ENCODE measurements at places on chromosomes 7 and 10.

- no peak for DNase-seq
These were observed 34.4 kb upstream of the CABCOCO1 start for GRCh38 chr10:61628151-61628874.

GRCh38 chr10:110008518-110009339 lies 945 bp downstream of the ADD3 start:
- peak; percentile 11 for DNase-seq

GRCh38 chr7:47803846-47804245 lies 144.4 kb downstream of the PKD1L1 start:
- no peak for DNase-seq

- DNase-seq: no peak
These were observed 18.8 kb upstream of the GNA12 start for GRCh38 chr7:2862831-2863361.

- DNase-seq: no peak
These were observed 1.3 kb downstream of the TYSND1 start for GRCh38 chr10:70145166-70145665.

DNA sequence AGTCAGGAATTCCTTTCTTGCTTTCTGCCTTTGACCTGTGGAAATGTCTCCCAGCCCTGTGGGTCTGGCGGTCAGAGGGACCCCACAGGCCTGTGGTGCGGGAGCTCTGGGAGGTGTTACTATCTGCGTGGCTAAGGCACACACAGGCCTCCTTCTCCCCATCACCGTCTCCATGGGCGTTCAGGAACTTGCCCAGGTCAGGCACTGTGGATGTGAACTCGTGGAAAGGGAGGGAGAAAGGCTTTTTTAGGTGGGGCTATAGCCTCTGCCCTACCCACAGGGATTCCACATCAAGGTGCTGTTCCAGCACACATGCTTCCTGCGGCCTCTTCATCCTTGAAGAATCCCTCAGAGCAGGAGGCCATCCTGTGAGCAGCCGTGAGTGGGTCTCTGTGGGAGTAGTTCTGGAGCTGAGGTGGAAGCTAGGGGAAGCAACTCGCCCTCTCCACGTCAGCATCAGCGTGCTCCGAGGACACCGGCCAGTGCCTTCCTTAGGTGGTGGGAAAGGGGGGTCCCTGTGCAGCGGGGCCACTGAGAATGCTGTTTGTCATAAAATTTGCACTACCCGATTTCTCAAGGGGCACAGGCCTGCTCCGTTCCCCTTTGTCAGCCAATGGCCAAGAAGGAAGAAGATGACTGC lies 7.5 kb upstream of the ATP6V0E2 start:
- DNase-seq: no peak

GRCh38 chr10:115167751-115168150 lies 74.6 kb downstream of the ATRNL1 start:
- DNase-seq: no peak

DNA sequence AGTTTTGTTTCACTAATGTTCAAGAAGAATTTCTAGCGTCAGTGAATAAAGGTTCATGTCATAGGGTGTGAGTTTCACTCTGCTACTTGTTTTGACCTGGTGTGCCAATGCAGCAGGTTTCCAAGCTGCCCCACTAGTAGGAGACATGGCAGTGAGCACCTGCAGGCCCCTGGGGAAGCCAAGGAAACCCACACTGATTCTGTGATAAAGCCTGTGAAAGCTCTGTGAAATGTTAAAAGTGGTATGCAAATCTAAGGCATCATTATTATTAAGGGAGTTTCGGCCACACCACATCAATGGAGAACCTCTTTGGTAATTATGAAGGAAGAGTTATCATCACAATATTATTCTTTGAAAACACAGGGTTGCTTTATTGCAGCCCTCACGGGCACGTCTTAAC lies 46.4 kb downstream of the ABCB5 start:
- DNase-seq: no peak

DNA sequence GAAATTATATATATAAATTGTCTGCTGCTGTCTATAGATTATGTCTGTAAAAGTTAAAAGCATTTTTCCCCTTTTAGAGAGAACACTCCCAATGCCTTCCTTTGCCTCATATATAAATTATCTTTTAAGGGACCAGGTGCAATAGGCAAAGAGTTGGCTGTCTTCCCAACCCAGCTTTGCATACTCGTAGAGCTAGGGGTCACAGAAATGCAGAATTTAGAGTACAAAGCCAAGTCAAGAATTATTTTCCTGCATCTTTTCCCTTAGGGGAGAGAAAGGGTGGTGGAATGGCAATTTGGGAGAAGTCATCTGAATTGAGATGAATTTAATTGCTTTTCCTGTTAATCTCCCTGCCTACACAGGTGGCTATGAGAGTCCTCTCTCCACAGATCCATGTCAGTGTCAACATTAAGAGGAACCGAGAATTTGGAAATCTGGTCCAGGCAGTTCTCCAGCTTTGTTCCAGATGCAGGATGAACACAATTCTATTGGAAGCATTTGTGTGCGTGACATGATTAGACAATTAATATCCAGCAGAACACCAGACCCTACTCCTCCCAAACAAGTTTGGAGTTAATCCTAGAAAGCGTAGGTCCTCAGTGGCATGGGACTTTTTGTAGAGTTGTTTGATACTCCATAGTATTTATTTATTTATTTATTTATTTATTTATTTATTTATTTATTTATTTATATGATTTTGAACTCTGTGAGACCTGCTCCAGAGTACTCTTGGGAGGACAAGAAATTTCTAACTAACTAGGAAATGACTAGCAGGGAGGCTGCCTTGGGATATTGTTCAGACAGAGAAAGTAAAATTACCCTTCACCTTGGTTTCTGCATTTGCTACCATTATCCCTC lies 80.3 kb upstream of the SKAP2 start:
- DNase-seq: no peak

DNA sequence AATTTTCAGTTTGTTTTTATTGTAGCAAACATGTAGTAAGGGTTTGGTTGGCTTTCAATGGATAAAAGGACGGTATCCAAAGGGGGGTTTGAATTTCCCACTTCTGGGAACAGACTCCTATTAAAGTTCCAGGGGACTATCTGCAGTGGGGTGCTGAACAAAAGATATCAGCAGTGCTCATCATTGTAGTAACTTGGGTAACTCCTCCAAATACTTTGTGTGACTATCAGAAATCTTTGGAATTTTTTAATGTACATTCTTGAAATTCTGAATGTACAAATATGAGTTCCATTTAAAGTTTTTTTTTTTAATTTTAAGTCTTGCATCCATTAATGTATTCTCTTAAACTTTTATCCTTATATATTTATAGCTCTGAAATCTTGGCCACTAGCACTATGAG lies 42.1 kb downstream of the CYP51A1 start:
- no peak for DNase-seq

- no peak for DNase-seq
These were observed 183.6 kb downstream of the LRRC4 start for GRCh38 chr7:127847641-127848040.

DNA sequence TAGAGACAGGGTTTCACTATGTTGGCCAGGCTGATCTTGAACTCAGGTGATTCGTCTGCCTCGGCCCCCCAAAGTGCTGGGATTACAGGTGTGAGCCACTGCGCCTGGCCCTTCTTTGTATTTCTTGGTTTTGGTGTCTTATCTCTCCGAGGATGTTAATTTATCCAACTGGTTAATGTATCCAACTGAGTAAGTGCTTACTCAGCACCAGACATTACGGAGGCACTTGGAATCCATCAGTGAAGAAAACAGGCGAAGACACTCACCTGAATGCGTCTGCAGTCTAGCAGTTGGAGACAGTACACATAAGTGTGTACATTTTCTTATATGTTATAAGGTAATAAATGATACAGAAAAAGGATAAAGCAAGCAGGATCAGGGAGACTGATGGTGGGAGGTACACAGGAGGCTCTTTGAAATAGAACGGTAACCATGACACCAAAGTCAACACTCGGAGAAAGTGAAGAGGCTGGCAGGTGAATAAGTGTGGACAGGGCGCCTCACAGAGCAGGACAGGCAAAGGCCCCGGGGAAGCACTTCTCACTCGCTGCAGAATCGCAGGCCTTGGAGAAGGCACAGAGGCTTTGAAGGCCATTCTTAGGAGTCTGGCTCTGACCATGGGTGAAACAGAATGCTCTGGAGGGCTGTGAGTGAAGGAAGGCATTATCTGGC lies 73.1 kb downstream of the LANCL2 start:
- DNase-seq: peak; percentile 41

- DNase-seq: no peak
These were observed 29.7 kb downstream of the RAMP3 start for GRCh38 chr7:45187089-45187945.

DNA sequence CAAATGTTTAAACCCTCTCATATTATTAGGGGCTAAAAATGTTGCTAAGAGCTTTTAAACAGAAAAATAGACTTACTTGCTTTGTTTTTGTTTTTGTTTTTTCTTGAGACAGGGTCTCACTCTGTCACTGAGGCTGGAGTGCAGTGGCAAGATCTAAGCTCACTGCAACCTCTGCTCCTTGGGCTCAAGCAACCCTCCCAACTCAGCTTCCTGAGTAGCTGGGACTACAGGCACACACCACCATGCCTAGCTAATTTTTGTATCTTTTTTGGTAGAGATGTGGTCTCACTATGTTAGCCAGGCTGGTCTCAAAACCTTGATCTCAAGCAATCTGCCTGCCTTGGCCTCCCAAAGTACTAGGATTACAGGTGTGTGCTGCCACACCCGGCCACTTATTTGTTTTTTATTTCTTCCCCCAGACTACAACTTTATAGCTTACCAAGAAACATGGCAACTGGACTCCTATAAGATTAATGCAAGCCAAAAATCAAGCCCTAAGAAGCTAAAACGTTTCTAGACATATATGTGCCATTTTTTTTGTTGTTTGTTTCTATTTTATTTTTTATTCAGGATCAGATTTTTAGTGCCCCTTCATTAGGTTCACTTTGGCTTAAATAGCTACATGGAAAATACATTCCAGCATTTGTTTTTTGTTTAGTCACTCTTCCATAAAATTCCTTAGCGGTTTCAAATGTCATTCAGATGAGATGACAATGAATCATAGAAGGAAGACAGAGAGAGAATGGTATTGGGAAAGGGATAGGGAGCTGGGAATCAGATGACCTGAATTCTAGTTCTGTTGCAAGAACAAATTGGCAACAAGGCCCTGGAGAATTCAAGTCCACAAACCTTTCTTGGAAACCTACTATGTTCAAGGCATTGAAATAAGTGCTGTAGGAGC lies 163.4 kb upstream of the MKLN1 start:
- no peak for DNase-seq

DNA sequence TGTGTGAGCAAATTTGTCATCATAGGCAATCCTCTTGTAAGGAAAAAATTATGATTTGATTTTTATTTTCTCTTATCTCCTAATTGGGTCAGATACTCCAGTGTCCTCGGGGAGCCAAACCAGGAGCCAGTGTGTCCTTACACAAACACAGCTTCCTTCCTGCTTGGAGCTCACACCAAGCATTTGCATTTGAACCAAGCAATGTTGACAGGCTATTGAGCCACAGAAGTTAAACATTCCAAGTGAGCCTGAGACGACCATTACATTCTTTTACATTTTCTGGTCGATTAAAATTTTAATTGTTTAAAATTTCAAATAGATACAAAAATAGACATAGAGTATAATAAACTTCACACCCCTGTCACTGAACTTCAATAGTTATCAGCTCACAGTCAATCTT lies 194.8 kb downstream of the CFTR start:
- no peak for DNase-seq

DNA sequence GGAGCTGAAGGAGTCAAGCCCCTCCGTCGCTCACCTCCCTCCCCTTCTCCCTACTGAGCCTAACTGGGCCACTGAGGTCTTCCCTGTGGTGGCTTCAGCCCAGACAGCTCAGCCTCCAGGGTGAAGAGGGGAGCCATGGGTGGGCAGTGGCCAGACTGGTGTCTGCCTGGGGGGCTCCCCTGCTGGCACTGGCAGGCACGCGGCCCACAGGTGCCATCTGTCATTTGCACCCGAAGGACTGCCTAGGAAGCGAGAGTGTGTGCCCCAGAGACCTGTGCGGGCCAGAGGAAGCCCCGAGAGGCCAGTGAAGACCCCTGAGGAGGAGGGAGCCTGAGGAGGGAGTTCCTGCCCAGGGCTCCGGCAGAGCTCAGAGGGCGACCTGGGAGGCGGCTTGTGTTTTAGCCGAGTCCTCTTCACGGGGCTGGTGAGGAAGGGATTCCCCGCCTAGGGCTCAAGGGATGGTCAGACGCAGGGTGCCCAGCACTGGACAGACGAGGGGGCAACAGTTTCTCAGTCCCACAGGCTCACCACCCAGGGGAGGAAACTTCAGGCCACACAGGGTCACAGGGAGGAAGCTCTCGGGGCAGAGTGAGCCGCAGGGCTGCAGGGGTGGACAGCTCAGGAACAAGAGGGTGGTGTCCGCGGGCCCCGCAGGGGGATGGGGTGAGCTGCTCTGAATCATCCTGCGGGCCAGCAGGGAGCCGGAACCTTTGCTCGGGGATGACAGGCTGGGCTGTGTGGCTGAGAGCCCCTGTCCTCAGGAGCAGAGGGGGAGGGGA lies 76.2 kb upstream of the PPP2R2D start:
- DNase-seq: no peak

- DNase-seq: no peak
These were observed 108.1 kb upstream of the AGR3 start for GRCh38 chr7:16989811-16990413.

- no peak for DNase-seq
These were observed 895 bp downstream of the VSTM2A start for GRCh38 chr7:54543051-54543488.

Measured in NCI-H187 (cell line).